Femur (tissue), 1 donor: ENCODE measurements at places on chromosomes 4 and X.
A peak's percentile ranks its signal among the peaks of the same experiment; 100 is the strongest.

DNA sequence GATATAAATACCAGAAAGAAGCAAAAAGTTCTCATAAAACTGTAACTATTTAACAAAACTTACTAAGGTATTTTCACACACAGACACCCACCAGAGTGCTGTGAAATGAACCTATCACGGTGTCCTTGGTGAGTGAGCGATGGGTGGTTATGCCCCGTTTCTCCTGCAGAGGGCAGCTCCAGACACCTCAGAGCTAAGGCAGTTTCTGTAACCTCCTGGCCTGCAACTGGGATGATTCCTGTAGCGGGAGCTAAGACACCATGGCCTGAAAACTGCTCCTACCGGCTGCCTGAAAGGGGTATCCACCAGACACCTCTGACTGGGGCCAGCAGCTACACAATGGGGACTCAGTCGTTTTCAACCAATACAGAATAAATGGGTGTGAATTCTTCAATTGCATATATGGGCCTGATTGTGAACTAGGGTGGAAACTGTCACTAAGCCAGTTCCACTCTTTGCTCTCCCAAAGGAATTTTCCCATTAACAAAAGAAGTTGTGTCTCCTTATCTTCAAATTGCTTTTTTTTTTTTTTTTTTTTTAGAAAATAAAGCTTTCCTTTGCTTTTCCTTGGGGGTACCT, 2375.8 kb upstream of the TENM3 start:
- DNase-seq = peak; percentile 44

DNA sequence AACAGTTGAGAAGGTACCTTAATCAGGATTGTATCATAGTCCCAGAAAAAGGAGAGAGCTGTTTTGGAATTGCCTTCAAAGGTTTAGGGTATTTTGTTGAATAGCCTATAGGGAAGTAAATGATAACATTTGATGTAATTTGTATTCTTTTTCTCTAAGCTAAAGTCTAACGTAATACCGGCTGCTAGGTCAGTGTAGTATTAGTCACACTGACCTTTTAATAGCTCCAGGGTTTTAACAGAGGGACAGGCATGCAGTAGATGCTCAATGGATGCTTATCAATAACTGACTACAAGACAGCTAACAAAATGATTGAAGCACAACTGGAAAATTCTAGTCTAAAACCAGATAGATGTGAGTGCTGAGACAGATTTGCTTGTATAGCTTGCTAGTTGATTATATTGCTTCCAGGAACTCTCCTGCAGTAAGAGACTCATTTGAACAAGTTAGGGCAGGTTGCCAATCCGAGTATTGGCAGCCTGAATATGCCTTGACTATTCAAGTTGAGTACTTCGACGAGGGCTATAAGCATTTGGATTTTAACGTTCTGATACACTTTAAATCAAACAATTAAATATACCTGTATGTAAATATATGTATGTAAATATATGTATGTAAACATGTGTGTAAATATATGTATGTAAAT, 16.5 kb upstream of the PNPLA4 start:
- DNase-seq = no peak

GRCh38 chr4:130178106-130178505, 1082.2 kb downstream of the C4orf33 start:
- DNase-seq = no peak

- no peak for DNase-seq
Observed at GRCh38 chr4:122705547-122706117, 26.9 kb upstream of the BBS12 start.

- DNase-seq = no peak
Observed at GRCh38 chr4:24256547-24256946, 327.8 kb downstream of the DHX15 start.

DNA sequence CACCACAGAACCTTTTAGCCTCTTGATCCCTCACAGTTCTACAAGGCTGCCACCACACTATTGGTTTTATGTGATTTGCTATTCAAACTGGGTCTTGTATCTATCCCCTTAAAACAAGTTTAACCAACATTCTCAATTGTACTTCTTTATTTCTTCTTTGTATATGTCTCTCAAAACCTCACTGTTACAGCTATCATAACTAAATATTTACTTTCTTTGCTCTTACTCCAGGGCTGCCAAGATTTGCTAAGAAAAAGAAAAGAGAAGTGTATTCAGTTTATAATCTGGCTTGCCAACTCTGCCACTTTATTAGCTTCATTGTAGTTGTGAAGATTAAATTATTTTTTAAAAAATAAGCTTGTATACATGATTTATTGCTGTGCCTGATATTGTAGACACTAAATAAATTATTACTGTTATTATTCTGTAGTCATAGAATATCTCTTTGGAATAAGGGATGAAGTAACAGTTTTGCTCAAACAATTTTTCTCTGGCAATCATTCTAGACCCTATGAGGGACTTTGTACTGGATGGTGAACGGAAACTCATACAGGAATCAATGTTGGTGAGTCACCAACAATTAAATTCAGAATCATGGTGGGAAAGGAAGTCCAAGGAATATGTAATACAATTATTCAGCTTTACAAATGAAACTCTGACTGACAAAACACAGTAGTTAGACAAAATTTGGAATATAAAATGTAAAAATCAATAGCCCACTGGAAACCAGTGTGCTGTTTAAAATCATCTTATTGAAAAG, 127.1 kb upstream of the DCAF8L1 start:
- no peak for DNase-seq

DNA sequence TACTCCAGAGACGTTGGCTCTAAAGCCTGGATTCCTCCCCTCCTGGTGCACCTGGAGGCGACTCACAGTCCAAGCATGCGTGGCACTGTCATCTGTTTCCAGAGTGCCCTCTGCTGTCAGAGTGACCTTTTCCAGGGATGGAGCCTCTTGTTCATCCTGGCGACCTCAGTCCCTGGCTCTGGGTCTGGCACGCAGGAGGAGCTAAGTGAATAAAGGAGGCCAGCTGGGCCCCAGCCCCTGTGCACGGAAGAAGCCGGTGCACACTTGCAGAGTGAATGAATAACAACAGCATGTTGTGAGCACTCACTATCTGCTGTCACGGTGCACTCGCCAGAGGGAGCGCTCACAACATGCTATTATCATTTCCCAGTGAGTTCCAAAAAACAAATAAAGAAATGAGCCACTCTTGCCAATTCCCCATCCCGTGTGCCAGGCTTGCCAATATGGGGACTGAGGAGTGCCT, 27.8 kb upstream of the PSAPL1 start:
- peak; percentile 40 for DNase-seq

DNA sequence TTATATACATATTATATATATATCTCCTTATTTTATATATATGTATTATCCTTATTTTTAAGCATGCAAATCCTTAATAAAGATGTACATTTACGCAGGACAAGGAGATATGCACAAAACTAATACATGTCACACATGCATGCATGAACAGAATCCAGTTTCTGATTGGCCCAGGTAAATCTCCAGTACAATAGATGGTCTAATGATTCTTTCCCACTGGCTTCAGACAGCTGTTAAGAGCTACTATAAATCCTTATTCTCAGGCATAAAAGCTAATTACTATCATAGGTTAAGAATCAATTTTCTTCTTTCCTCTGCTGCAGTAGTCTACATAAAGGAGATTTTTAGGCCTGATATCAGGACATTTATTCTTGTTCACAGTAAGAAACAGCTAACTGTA, 689.8 kb downstream of the KCTD8 start:
- DNase-seq = no peak

DNA sequence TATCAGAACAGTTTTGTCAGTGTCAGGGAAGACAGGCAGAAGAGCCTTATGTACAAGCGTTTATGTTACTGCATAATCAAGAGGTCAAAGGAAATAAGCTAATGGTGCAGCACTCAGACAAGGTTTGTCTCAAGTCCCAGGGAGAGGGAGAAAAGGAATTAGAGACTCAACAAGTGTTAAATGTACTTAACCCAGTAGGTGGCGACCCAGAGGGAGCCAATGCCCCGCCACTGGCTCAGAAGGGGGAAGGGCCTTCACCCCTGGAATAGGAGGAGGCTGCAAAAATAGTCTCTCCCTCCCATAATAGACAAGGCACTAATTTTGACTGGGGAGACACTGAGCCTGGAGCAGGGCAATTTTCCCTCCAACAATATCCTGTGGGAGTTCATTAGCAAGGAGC, 14.1 kb upstream of the PAPSS1 start:
- DNase-seq = no peak

GRCh38 chrX:15441464-15441863, 51.7 kb downstream of the PIR start:
- DNase-seq = no peak

GRCh38 chrX:70434914-70435586, 9.6 kb upstream of the DLG3 start:
- peak; percentile 37 for DNase-seq

- DNase-seq = no peak
Observed at GRCh38 chrX:6667048-6667768, 132.3 kb upstream of the VCX3A start.

- peak; percentile 28 for DNase-seq
Observed at GRCh38 chr4:99654361-99654761, 3.3 kb downstream of the C4orf54 start.

DNA sequence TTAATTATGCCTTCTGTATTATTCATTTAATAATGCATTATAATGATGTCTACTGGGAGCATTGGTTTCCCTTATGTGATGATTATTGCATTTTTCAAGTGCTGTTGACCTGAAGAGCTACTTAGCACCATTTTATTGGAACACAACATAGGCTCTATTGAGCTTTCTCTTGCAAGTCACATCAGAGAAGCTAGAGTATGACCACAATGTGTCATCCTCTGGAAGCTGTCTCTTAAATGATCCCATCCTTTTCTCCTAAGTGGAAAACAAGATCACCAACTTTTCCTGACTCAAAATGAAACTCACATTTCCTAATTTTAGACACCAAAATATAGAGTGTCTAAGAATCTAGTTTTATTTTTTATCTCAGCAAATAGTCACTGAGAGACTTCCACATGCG, 1451.9 kb downstream of the PCDH7 start:
- DNase-seq = no peak

DNA sequence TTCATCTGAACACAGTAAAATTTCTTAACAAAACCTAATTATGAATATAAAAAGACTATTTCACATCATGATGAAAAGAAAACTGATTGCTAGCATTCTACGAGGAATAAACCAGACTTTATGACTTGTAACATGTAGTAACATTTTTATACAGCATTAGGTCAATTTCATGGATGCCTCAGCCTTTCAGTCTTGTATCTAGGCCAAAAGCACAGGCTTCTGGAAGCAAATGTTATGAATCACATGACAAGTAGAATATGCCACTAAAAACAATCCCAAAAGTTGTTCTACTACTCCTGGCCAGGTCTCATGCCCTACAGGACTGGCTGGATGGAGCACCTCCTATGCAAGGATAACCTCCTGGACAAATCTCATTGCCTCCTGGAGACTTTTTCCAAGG, 101.2 kb downstream of the ARHGAP6 start:
- DNase-seq = no peak

GRCh38 chr4:162874748-162875147, 291.9 kb downstream of the NAF1 start:
- DNase-seq = no peak

DNA sequence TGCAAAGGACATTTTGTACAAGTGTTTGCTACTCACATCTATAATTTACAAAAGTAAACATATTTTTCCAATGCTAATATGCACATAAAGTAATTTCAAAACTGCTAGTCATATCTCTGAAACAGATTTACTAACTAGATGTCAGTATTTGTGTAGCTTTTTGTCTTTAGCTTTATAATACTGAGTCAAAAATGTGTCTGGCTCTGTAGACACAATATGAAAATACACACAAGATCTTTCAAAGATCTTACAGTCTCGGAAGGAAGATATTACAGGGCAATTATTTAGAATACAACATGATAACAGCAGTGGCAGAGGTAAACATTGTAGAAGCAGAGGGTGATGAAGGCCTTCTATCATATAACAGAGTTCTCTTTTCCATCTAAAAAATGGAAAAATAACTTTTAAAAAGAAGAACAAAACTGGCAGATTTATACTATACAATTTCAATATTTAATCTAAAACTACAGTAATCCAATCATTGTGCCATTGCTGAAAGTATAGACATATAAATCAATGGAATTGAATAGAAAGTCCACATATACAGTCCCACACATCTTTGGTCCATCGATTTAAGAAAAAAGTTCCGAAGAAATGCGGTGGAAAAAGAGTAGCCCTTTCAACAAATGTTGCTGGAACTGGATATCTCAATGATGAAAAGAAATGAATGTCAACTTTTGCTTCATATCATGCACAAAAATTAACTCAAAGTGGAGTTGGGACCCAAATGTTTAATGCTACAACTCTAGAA, 29.4 kb downstream of the ARAP2 start:
- no peak for DNase-seq

GRCh38 chr4:150515135-150515534, 66.8 kb upstream of the MAB21L2 start:
- no peak for DNase-seq

- no peak for DNase-seq
Observed at GRCh38 chrX:84047339-84047738, 140.7 kb downstream of the RPS6KA6 start.

- DNase-seq = no peak
Observed at GRCh38 chr4:118797558-118798142, 38.3 kb downstream of the SEC24D start.

- no peak for DNase-seq
Observed at GRCh38 chr4:112060212-112060611, 85.0 kb upstream of the FAM241A start.

DNA sequence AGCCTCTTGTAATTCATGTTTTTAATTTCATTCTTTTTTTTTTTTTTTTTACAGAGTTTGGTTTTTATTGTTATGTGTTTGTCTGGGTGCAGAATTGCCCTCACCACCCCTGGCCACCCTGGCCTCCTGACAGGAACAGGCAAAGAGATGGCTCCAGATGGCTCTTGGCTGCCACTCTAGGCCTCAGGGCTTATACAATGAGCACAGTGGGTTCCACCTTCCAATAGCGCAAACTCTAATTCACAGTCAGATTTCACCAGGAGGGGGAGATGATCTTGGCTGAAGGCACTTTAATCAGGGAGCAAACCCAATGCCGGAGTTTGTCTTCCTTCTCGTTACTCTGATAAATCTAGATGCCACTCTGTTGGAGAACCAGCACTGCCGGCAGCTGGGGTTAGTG, 24.8 kb downstream of the CPE start:
- DNase-seq = no peak

DNA sequence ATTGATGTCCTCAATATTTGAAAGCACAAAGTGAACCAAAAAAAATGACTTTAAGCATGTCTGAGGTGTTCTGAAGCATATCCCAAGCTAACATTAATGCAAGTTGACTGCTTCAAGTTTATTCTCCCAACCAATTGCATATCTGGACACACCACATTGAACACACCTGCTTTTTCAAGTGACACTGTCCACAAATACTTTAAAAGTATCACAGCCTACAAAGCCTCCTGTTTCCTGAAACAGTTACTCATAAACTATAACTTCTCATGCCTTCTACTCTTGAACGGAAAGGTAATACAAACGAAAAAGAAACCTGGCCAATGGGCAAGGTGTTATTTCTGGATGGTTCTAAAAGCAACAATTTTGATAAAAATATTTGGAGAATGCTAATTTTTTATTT, 1.1 kb downstream of the CDKL2 start:
- no peak for DNase-seq

GRCh38 chrX:7091923-7092322, 55.6 kb upstream of the STS start:
- no peak for DNase-seq

GRCh38 chr4:83855044-83855443, 319.1 kb downstream of the GPAT3 start:
- no peak for DNase-seq
